EH (cell line): ENCODE measurements at places on chromosomes 11 and 22.

GRCh38 chr11:120214581-120214980, 3.7 kb downstream of the OAF start:
- no peak for DNase-seq

- peak; percentile 39 for DNase-seq
Measured at GRCh38 chr11:8080674-8081590, at the start of gene TUB. TSS of gene TUB (plus strand) at chr11:8081211. CDS start at chr11:8081511, 300 bp downstream.

- peak; percentile 26 for DNase-seq
Measured at GRCh38 chr11:62193952-62194351, 3.9 kb downstream of the SCGB1D1 start.

GRCh38 chr11:75387736-75388294, 11.5 kb upstream of the RPS3 start:
- no peak for DNase-seq

- no peak for DNase-seq
Measured at GRCh38 chr11:68687311-68687710, 3.0 kb downstream of the GAL start.

DNA sequence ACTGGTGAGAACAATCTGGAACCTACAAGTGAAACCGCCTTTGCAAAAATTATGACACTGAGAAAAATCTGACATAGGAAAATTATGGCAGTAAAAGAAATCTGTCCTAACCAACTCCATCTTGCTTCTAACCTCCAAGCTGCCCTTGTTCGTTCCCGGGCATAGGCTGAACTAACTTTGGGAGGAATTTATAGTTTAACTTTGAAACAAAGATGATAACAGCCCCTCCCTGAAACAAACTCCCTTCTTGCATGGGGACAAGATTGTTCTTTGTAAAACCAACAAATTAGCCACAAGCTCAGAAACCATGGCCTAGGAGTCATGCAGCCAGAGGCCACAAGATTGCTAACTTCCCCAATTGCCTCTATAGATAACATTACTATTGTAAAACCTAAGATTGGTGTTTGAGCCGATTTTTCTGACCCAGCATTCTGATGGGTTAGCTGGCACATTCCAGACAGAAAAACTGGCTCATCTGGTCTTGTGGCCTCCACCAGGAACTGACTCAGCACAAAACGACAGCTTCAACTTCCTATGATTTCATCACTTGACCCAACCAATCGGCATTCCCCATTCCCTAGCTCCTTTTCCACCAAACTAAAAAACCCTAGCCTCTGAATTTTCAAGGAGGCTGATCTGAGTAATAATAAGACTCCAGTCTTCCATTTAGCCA, 3.6 kb upstream of the CCDC81 start:
- DNase-seq, result peak; percentile 64

DNA sequence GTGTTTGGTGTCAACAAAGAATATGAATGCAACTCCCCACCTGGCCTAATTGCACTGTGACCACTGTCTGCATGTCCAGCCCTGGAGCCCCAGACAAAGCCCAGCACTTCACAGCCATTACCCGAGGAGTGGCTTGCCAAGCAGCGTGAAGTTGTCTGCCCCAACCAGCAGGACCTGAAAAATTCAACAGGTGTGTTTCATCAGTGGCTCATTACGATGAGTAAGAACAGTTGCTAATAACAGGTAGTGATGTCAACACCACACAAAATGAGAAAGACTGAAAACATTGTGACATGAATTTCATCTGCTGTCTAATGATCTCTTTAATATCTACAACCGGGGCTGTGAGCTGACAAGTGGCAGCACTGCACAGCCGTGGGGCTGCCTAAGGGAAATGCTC, 10.3 kb downstream of the MRPL21 start:
- no peak for DNase-seq

- no peak for DNase-seq
Measured at GRCh38 chr11:125073616-125074483, 10.7 kb downstream of the SLC37A2 start.

DNA sequence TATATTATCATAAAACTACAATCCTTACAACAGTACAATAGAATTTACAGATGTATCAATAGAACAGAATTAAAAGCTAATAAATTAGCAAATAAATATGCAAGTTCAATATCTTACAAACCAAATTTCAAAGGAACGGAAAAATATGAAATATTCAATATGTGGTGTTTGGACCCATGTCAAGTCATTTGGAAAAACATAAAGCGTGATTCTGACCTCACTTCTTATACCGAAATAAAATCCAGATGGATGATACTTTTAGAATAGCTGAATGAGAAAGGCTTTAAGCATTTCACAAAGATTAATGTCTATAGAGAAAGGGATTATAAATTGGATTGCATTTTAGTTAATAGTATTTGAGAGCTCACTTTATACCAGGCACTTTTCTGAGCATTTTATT, 92.8 kb upstream of the TEAD1 start:
- DNase-seq, result no peak

- peak; percentile 27 for DNase-seq
Measured at GRCh38 chr11:117070016-117070415, 28.2 kb downstream of the SIK3 start.

DNA sequence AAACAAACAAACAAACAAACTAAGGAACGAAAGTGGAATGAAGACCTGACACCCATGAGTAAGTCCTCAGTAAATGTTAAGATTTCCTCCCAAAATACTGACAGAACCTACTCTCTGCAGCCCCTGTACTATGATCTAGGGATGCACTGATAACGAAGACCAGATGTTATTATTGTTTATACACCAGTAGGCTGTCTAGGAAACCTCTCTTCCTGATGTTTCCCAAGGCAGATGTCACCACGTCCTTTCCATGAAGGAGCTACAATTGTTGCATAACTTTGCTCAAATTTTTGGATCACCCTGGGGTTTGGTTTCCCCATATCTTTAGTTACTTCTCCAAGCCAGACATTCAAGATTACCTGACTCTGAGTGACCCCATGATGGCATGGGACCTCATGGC, 340.7 kb downstream of the MIAT start:
- DNase-seq, result no peak

GRCh38 chr11:86955111-86955360, 159 bp downstream of the FZD4 start:
- DNase-seq, result no peak

DNA sequence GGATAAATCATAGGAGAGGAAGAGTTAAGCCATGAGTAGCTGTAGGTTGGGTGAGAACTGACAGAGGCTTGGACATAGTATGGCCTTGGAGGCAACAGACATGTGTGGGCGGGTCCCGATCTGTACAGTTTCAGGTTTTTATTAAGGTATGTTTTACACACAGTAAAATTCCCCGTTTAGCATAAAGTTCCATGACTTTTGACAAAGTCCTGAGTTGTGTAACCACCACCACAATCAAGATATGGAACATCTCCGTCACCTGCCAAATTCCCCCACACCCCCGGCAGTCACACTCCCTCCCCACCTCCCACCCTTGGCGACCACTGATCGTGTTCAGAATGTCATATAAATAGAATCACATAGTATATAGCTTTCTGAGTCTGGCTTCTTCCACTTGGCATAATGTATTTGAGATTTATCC, 68.1 kb downstream of the GRIK4 start:
- DNase-seq, result no peak

DNA sequence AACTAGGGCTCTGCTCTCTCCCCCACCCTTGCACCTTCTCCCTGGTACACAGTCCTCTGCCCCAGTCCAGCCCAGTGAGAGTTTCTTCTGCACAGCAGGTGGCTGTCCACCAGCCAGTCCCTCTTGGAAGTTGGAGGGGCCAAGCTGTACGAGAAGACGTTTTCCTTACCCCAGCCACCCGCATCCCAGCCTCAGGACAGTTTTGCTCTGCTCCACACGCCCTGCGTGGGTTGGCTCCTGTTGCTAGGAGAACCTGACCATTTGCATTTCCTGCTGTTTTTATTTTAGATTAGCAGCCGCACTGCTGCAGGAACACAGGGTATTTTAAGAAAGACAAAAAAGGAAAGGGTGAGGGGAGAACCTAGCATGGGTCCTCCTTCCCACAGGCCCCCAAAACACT, 17.6 kb upstream of the NRGN start:
- DNase-seq, result no peak

GRCh38 chr11:60905047-60905446, 1.3 kb downstream of the PRPF19 start:
- peak; percentile 16 for DNase-seq

DNA sequence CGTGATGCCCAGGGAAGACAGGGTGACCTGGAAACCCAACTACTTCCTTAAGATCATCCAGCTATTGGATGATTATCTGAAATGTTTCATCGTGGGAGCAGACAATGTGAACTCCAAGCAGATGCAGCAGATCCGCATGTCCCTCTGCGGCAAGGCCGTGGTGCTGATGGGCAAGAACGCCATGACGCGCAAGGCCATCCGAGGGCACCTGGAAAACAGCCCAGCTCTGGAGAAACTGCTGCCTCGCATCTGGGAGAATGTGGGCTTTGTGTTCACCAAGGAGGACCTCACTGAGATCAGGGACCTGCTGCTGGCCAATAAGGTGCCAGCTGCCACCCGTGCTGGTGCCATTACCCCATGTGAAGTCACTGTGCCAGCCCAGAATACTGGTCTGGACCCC, 43.5 kb upstream of the DAGLA start:
- no peak for DNase-seq

- DNase-seq, result peak; percentile 6
Measured at GRCh38 chr11:92122561-92122960, 102.1 kb upstream of the FAT3 start.

- DNase-seq, result peak; percentile 54
Measured at GRCh38 chr22:30969532-30970355, 679 bp downstream of the TUG1 start.

- DNase-seq, result no peak
Measured at GRCh38 chr11:380491-380890, 11.2 kb downstream of the B4GALNT4 start.

DNA sequence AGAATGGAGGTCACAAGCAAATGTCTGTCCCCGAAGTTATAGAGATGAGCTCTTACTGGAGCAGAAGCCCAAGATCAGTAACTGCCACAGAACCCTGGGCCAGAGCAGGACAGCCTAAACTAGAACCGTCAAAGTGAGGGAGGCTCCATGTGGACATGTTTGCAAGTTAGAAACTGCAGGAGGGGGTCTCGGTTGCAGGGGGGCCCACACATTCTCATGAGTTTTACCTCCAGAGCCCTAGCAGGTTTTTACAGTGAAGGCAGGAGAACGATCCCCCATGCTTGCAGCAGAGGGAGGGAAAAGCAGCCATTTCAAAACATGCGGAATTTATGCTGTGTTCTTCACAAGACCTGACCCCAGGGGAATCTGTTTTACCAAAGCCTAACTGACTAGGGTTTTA, 133.5 kb upstream of the B3GAT1 start:
- no peak for DNase-seq

DNA sequence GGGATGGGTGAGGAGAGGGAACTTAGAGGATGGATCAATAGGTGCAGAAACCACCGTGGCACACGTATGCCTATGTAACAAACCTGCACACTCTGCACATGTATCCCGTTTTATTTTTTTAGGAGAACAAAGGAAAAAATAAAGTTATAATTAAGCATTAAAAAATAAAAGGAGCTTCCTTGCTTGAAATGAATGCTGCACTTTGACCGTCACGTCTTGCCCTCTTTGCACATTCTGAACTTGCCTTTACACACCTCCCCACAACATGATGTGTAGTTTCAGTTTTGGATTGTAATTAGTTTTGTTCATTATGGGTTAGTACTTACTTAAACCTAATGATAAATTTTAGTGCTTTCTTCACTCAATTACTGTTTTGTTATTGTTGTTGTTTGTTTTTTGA, 3.1 kb upstream of the CSRP3 start:
- no peak for DNase-seq

DNA sequence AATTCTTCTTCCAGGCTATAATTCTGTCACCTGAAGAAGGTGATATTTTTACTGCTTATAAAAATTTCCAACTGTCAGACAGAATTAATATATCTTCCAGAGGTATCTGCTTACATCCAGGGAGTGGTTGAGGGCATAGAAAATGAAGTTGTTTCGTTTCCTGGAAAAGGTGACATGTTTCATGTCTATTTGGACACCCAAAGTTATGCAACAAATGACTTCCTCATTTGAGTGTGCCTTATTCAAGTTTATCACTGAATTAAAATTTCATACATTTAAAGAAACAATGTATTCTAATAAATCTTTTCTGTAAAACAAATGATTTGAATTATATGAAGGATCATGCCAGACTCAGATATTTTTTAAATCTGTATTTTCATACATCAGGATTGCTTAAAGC, 8.5 kb upstream of the GRAMD1B start:
- DNase-seq, result no peak

- peak; percentile 16 for DNase-seq
Measured at GRCh38 chr11:28799316-28799715, 691.1 kb downstream of the METTL15 start.

- no peak for DNase-seq
Measured at GRCh38 chr22:22667966-22668880, 23.8 kb downstream of the GGTLC2 start.

- DNase-seq, result no peak
Measured at GRCh38 chr11:108961095-108961494, 296.2 kb downstream of the DDX10 start.

GRCh38 chr11:120178561-120179056, 32.2 kb upstream of the OAF start:
- peak; percentile 76 for DNase-seq

GRCh38 chr11:106369224-106369623, 291.8 kb downstream of the AASDHPPT start:
- DNase-seq, result no peak

DNA sequence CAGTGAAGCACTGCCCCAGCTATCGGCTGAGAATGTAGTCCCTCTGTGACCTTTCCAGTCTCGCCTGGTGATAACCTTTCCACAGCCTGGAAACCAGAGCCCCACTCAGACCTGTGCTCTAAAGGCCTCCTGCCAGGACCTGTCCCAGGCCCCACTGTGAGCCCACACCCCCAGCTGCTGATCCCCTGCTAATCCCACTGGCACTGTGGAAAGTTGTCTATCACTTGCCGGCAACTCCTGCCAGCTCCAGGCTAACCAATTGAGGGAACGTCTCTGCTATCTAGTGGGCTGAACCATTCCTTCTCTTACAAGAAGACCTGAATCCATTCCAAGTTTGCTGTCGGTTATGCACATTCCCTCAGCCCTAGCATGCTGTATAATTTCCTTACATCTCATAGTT, 328.2 kb downstream of the FAM181B start:
- DNase-seq, result no peak
